Activated naive CD4-positive, alpha-beta T cell treated with Interleukin-2 at 50 U/mL for 16 hours (primary cell): ENCODE measurements at places on chromosomes 11 and 22.

DNA sequence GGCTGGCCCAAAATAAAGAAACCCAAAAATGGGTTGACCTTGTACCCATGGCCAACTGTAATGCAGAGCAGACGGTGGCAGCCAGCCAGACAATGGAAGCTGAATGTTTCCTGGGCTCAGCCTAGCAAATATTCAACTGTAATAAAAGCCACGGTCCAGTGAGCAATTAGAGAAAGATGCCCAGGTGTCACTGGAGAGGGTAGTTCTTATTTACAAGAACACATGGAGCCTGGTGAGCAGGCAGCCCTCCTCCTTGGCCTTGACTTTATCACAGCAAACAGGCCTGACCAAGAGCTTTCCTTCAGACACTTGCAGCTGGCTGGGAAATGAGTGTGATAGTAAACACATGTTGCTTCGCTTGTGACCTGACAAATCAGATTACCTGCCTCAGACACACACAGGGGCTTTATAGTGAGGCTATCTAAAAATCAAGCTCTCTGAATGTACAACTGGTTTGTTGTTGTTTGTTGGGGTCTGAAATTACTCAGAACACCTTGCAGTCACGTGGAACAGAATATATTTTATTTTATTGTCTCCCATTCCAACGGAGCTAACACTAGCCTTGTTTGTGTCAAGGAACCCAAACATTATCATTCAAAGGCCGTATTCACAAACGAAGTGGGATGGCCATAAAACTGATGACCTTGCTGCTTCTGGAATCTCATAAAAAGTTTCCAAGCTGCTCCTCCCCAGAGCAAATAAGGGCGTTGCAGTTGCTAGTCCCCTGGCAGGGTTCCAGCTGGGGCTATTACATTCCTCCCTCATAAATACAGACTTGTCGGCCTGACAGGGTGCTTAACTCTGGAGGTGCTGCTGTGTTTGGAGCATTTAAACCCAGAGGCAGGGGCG lies 161.1 kb downstream of the BBOX1 start:
- no peak for DNase-seq

DNA sequence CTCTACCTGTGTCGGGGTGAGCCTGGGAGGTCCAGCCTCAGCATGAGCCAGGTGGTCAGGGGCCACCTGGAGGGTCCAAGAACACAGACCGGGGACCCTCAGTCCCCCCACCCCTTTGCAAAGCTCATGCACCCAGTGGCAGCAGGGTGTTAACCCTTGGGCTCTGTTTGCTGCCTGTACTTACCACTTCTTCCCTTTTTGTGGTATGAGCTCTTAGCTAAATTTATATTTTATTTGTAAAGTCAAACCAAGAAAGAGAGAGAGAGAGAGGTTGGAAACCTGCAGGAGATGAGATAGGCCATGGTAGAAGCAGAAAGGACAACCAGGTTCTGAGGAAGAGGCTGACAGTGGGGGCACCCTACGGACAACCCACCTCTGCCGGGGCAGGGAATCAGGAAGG lies 29.9 kb downstream of the IL10RA start:
- no peak for DNase-seq

DNA sequence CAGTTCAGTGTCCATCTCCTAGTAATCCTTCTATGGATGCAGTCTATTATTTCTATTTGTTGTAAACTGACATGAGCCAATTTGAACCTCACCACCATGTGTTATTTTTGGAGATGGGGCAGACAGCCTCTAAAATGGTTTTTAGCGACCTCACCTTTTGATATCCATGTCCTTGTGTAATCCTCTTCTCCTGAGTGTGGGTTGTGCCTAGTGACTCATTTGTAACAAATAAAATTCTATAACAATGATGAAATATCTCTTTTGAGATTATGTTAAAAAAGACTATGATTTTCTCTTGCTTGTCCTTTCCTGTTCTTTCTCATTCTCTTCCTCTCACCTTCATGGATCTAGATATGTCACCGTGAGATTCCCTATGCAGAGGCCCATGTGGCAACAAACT lies 554.6 kb upstream of the ANO3 start:
- DNase-seq: no peak

DNA sequence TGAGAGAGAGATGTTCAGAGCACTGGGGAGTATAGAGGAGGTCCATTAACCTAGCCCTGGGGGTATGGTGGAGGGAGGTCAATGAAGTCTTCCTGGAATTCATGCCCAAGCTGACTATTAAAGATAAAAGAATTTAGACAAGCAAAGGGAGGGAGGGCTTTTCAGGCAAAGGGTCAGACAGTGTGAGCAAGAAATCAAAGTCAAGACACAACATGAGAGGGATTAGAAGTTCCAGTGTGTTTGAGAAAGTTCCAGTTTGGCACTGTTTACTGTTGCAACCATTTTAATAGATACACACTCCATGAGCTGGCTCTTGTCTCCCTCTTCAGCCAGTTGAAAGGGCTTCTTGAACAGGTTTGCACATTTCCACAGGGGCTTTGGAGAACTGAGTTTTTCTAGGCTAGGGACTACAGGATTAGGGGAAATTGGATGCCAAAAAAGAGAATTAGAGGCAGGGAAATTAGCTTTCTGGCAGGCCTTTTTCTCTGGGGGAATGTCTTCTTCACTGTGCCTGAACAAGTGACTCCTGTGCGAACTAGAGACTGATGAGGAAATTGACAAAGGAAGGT lies 14.7 kb upstream of the NNMT start:
- no peak for DNase-seq

GRCh38 chr11:11263238-11264005 lies 89.6 kb downstream of the CSNK2A3 start:
- no peak for DNase-seq

GRCh38 chr11:105456950-105457349 lies 152.9 kb upstream of the GRIA4 start:
- DNase-seq: no peak

GRCh38 chr22:42630901-42631602 lies 9.3 kb downstream of the ATP5MGL start:
- DNase-seq: no peak

GRCh38 chr11:29518389-29519174 lies 498.2 kb downstream of the KCNA4 start:
- no peak for DNase-seq

DNA sequence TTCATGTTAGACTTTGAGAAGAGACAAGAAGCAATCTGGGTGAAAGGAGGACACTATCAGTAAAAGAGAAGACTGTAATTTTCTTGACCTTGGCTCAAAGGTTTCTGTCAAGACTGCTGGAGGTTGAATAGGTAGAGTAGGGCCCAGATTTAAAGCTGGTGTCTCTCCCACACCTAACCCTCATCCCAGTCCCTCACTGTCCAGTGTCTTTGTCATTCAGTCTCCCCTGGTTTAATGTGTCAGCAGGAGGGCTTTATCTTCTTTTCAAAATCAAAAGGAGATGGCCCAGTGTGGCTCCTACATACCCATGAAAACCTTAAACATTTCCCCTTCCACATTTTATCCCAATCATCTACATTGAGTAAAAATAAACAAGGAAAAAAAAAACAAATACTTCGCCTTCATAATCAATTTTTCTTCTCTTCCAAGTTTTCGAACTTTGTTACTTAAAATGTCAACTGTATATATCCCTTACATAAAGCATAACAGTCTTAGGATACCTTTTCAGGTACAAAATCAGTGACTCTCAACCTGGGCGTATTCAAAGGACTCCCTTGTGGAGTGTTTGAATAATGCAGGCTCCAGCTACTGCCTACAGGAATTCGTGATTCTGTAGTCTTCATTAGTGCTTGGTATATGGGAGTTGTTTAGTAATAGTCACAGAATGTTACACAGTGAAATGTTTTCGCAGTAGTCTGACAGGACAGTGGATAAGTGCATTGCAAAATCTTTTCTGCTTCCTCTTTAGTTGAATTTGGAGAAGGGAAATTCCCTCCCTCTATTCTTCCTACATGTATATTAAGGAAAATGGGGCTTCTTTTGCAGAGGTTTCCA lies 87.2 kb downstream of the FAT3 start:
- DNase-seq: no peak

DNA sequence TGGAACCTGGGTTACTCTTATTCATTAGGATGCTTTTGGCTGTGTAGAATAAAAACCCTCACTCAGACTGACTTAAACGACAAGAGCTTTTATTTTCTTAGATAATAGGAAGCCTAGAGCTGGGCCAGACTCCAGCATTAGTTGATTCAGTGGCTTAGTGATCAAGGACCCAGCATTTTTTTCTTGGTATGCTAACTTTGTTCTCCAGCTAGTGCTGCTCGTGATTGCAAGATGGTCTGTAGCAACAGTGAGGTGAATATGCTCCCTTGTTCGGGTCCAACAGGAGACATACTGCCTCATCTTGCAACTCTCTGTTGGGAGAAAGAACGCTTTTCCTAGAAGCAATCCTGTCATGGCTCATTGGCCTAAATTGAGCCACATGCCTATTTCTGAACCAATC lies 33.4 kb downstream of the INSC start:
- no peak for DNase-seq

- DNase-seq: no peak
Observed at GRCh38 chr11:24591283-24591682, 94.4 kb downstream of the LUZP2 start.

GRCh38 chr11:24697522-24698111 lies 200.8 kb downstream of the LUZP2 start:
- DNase-seq: no peak

DNA sequence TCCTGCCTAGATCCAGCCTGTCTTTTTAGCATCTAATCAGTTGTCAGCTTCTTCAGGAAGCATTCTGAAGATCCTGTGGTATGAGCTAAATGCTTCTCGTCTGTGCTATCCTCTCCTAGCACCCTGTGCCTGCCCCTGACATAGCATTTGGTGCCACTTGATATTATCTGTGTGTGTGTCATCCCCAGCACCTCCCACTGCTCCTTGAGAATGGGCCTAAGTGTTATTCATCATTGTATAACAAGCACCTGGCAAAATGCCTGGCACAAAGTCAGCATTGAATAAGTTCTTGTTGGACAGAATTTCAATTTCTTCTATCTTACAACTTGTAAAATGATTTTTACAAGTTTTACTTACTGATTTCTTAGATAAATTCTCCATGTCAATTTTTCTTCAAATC lies 28.1 kb upstream of the OLFML1 start:
- DNase-seq: no peak

DNA sequence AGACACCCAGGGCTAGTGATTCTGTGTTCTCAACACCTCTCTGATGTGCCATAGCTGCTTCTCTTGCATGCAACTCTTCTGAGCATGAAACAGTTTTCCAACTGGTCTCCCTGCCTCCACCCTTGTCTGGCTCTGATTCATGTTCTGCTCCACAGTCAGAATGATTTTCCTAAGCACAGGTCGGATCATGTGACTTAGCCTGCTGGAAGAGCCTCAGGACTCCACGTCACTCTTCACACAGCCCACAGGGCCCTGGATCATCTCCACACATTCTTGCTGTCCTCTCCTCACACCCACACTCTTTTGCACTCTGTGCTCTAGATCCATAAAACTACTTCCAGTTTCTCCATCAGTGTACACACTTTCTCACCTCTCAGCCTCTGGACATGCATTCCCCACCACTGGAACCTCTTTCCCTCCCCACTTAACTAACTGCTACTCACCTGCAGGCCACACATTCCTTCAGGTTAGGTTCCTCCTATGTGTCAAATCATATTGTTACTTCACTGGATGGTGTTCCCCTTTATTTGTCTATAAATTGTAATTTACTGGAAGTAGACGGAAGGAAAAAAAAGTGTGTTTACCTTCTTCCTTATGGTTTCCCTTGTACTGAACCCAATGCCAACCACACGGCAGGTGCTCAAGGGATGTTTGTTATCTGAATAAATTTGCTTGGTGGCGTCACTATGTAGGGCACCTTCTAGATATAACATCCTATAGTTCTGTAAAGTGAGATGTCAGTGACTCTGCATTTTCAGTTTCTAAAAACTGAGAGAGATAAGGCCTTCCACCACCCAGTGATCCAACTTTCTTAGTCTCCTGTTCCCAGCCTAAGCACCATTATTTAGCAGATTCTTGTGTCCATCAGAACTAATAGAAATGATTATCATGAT lies 133.7 kb downstream of the ETS1 start:
- DNase-seq: no peak

GRCh38 chr11:128273736-128274135 lies 313.6 kb downstream of the ETS1 start:
- DNase-seq: no peak

DNA sequence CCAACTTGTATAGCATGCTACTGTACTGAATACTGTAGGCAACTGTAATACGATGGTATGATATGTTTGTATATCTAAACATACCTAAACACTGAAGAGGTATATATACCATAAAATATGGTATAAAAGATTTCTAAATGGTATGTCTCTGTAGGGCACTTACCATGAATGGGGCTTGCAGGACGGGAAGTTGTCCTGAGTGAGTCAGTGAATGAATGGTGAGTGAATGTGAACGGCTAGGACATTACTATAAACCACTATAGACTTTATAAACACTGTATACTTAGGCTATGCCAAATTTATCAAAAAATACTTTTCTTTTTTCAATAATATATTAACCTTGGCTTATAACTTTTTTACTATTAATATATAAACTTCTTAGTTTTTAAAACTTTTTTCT lies 66.8 kb downstream of the ZC3H12C start:
- no peak for DNase-seq

GRCh38 chr22:22857607-22858558 lies 29.7 kb upstream of the IGLL5 start:
- DNase-seq: no peak

GRCh38 chr22:44460691-44461375 lies 37.2 kb downstream of the RTL6 start:
- DNase-seq: peak; percentile 13

GRCh38 chr11:22405377-22405776 lies 67.2 kb downstream of the SLC17A6 start:
- no peak for DNase-seq

- DNase-seq: no peak
Observed at GRCh38 chr11:68976563-68976962, 4.2 kb downstream of the MRGPRD start.

DNA sequence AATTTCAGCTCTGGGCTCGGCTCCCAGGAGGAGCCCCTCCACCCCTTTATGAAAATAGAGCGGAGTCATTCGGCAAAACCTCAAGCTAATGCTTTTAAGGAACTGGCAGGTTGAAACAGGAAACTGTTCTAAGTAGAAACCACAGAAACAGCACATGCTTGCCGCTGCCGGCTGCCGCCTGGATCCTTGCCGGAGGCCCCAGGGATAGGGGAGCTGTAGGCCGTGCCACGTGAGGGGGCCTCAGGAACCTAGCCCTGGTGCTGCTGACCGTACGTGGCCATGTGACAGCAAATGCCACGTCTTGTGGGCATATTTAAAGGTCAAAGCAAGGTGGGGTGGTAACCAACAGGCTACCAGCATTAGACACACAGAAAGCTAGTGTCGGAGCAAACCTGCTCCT lies 77.9 kb upstream of the TIMP3 start:
- peak; percentile 29 for DNase-seq

DNA sequence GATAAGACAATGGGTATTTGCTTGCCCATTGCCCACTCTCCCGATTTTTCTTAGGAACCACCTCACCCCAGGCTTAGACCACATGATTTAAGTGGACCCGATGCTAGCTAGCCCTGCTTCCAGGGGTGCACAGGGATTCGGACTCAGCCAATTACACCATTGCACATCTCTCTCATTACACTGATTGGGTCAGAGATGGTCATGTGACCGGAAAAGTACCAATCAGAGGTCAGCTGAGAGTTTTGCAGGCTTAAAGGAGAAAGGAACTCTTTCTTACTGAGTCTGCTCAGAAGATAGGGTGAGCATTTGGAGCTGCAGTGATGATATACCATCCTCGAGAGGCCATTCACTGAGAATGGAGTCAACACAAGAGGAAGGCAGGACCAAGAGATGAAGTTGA lies 12.2 kb upstream of the ANKK1 start:
- no peak for DNase-seq

GRCh38 chr22:27134315-27134701 lies 476.9 kb downstream of the MIAT start:
- DNase-seq: no peak
